ENCODE measurements at places on chromosomes 1 and 21. TPM values are rescaled to one million over a fixed set of nuclear protein-coding genes. Genes with fewer than 3 reads are reported as not detected.

DNA sequence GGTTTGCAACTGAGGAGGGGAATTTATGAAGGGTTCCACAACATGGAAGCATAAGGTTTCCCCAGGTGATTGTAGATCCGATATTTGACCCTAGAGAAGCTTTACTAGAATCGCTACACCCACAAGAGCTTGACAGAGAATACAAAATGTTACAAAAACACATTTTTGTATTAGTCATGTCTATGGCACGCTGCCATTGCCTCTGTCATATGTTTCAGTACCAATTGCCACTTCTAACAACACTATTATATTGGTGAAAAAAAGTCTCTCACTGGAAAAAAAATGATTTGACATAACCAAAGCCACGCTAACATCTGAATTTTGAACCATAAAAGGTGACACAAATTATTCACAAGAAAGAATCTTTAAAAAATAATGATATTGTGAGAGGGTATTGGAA is 214.5 kb downstream of the KCNT2 start:
- H3K27ac ChIP-seq = no peak overlapping the region
- no peak overlapping the region for H3K4me3 ChIP-seq
- H3K27me3 ChIP-seq = no peaks in the 10 kb centered on the region
- H3K36me3 ChIP-seq = no peaks in the 10 kb centered on the region
- H3K4me1 ChIP-seq = no peaks in the 10 kb centered on the region

DNA sequence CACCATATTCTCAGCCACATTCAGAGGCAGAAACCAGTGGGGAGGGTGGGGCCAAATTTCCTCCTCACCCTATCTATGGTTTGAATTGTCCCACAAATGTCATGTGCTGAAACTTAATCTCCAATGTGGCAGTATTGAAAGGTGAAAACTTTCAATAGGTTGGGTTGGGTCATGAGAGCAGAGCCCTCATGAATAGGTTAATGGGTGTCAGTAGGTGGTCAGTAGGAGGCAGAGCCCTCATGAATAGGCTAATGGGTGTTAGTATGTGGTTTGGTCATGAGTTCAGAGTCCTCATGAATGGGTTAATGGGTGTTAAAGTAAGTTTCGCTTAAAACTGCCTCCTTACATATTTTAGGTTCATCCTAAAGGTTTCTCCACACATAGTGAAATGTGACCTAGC is 170.0 kb downstream of the FCRL5 start:
- peaks cover 3% of the 10 kb centered on the region for H3K27me3 ChIP-seq
- no peak overlapping the region for H3K4me3 ChIP-seq
- no peak overlapping the region for H3K27ac ChIP-seq
- no peaks in the 10 kb centered on the region for H3K4me1 ChIP-seq
- no peaks in the 10 kb centered on the region for H3K36me3 ChIP-seq

- no peak for DNase-seq
- H3K4me1 ChIP-seq = peaks cover 37% of the 10 kb centered on the region
- peaks cover 61% of the 10 kb centered on the region for H3K27me3 ChIP-seq
Measured at GRCh38 chr1:942411-942821, 16.6 kb downstream of the NOC2L start.

DNA sequence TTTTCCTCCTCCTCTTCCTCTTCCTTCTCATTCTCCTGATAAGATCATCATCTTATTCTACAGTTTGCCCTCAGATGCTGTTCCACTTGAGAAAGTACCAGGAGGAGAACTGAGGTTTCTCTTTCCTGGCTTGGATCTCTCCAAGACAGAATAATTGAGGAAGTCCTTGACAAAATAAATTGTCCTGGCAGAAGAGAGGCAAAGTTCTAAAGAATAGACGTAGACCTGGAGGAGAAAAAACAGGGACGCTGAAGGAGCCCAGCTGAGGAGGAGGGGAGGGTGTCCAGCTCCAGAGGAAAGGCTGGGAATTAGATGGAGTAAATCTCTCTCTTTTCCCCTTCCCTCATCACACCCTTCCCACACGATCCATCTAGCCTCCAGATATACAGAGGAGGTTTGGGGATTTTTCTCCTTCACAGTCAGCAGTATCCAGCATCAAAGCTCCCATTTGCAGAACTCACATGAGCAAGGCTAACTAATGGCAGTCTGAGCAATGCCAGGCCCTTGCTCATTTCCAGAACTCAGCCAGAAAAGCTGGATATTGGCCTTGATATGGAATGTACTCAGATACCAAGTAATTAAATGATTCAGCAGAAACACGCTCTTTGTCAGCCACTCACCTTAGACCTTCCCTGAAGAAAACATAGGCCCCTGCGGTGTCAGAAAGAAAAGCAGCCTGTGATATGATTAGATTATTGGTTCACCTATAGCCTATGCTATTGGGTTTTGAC is 5.1 kb upstream of the GNG12 start:
- no peaks in the 10 kb centered on the region for H3K27me3 ChIP-seq
- peaks cover 60% of the 10 kb centered on the region for H3K4me1 ChIP-seq
- no peaks in the 10 kb centered on the region for H3K36me3 ChIP-seq
- no peak for DNase-seq
- H3K4me3 ChIP-seq = no peak overlapping the region
- H3K27ac ChIP-seq = peak overlapping the region; percentile 56

DNA sequence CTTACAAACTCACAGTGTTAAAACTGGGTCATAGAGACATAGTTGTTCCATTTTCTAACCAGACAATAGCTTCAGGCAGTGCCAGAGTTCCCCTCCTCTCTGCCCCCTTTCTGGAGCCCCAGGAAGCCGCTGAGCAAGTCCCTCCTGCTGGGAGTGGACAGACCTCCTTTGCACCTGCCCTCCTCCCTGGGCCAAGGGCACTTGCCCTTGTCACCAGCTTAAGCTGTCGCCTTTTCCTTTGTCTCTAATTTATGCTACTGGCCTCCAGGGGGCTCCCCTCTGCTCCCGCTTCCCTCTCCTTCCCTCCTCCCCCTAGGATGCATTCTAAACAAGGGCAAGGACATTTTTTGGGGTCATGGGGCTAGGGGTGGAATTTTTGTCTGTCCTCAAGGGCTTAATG is 182.4 kb downstream of the MIS18A start:
- H3K36me3 ChIP-seq = no peaks in the 10 kb centered on the region
- H3K27me3 ChIP-seq = no peaks in the 10 kb centered on the region
- no peak overlapping the region for H3K4me3 ChIP-seq
- H3K4me1 ChIP-seq = no peaks in the 10 kb centered on the region
- H3K27ac ChIP-seq = no peak overlapping the region
- no peak for DNase-seq

The CAPN8 gene
- total RNA-seq = 1.5 TPM
